Uterus (tissue), 4 donors: ENCODE measurements at places on chromosomes 16 and 17. TPM values are rescaled to one million over a fixed set of nuclear protein-coding genes. Genes with fewer than 3 reads are reported as not detected.

GNGT2 gene
- total RNA-seq: not detected

CDRT4 gene
- total RNA-seq: 0.29 TPM

CCL7 gene
- total RNA-seq: not detected

PPY gene
- not detected for total RNA-seq

HSPB9 gene
- total RNA-seq: not detected

FBXL16 gene
- 0.37 TPM for total RNA-seq

CDK12 gene
- total RNA-seq: 17.9 TPM

ATP2A3 gene
- 23.5 TPM for total RNA-seq

GRCh38 chr16:1510941-1511351 lies 17.8 kb downstream of the TELO2 start:
- H3K4me1 ChIP-seq: no peaks in the 10 kb centered on the region
- DNase-seq: no peak
- no peak overlapping the region for H3K4me3 ChIP-seq
- H3K27ac ChIP-seq: no peak overlapping the region
- H3K27me3 ChIP-seq: no peaks in the 10 kb centered on the region
- H3K36me3 ChIP-seq: no peaks in the 10 kb centered on the region

- no peak overlapping the region for H3K4me3 ChIP-seq
- no peaks in the 10 kb centered on the region for H3K4me1 ChIP-seq
- no peaks in the 10 kb centered on the region for H3K27me3 ChIP-seq
- no peak overlapping the region for H3K27ac ChIP-seq
- H3K36me3 ChIP-seq: no peaks in the 10 kb centered on the region
These were observed 74.2 kb downstream of the VPS53 start for GRCh38 chr17:640436-640835.

DNA sequence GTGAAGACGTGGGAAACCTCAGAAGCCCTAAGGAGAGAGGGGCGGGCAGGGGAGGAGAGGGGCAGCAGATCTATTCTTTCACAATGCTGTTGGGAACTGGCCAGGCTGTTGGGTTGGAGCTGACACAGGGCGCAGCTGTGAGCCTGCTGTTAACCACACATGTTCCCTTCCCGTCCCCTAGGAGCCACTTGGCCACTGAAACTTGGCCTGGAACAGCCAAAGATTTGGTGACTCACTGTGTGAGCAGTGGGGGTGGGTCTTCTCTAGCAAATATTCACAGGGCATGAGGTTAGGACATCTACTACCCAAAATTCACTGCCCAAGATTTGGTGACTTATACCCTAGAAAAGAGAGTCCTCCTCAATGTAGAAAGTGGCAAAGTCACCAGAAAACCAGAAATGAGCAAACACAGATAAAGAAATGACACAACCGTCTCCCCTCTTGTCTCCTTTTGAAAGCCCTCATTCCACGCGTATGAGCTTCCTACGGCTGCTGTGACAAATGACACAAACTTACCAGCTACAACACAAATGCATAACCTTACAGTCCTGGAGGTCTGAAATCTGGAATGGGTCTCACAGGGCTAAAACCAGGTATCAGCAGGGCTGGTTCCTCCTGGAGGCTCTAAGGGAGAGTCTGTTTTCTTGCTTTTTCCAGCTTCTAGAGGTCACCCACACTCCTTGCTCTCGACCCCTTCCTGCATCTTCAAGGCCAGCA lies 6.3 kb downstream of the TBC1D16 start:
- H3K4me3 ChIP-seq: no peak overlapping the region
- peak overlapping the region; percentile 60 for H3K27ac ChIP-seq
- no peaks in the 10 kb centered on the region for H3K36me3 ChIP-seq
- peak; percentile 90 for DNase-seq
- H3K27me3 ChIP-seq: no peaks in the 10 kb centered on the region
- peaks cover 12% of the 10 kb centered on the region for H3K4me1 ChIP-seq

GRCh38 chr16:70553645-70554044 lies 30.0 kb downstream of the SF3B3 start:
- no peaks in the 10 kb centered on the region for H3K36me3 ChIP-seq
- no peak for DNase-seq
- no peak overlapping the region for H3K4me3 ChIP-seq
- no peaks in the 10 kb centered on the region for H3K27me3 ChIP-seq
- H3K27ac ChIP-seq: no peak overlapping the region

DNA sequence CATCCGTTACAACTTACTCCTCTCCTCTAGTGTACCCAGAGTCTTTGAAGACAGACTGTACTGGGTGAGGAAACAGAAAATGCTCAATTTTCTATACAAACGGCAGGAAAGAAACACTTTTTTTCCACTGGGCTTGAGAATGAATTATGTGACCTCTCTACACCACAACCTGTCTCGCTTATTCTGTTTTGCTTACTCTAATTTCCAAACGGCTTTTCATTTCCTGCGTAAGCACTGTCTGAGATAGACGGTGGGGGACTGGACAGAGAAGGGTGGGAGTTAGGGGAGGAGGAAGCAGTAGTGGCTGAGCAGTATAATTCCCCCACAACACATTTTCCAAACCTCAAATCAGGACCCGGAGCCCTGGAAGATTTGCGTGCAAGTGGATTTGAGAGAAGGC lies 191.4 kb upstream of the SDK2 start:
- no peaks in the 10 kb centered on the region for H3K4me1 ChIP-seq
- H3K4me3 ChIP-seq: no peak overlapping the region
- H3K27ac ChIP-seq: no peak overlapping the region
- DNase-seq: no peak

GRCh38 chr16:85606904-85607303 lies 6.2 kb upstream of the GSE1 start:
- H3K27ac ChIP-seq: no peak overlapping the region
- H3K27me3 ChIP-seq: no peaks in the 10 kb centered on the region
- H3K4me1 ChIP-seq: no peaks in the 10 kb centered on the region
- DNase-seq: no peak

- peaks cover 25% of the 10 kb centered on the region for H3K4me1 ChIP-seq
- H3K27me3 ChIP-seq: no peaks in the 10 kb centered on the region
- H3K4me3 ChIP-seq: no peak overlapping the region
These were observed 10.7 kb upstream of the SNTB2 start for GRCh38 chr16:69176033-69176800.

DNA sequence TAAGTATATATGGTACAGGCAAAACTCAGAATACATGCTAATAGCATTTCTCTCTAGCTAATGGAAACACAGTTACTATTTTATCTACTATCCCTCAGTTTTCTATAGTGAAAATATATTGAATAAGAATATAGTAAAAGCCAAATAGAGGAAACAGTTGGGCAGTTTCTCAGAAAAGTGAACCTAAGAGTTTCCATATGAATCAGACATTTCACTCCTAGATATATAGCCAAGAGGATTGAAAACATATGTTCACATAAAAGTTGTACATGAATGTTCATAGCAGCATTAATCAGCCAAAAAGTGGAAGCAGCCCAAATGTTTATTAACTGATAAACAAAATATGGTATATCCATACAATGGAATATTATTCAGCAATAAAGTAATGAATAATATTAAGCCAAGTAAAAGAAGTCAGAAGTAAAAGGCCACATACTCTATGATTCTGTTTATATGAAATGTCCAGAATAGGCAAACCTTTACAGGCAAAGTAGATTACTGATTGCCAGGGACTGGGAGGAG lies 134.6 kb downstream of the CYB561 start:
- no peaks in the 10 kb centered on the region for H3K27me3 ChIP-seq
- no peak overlapping the region for H3K27ac ChIP-seq
- H3K36me3 ChIP-seq: no peaks in the 10 kb centered on the region
- no peaks in the 10 kb centered on the region for H3K4me1 ChIP-seq
- no peak overlapping the region for H3K4me3 ChIP-seq
- no peak for DNase-seq

DNA sequence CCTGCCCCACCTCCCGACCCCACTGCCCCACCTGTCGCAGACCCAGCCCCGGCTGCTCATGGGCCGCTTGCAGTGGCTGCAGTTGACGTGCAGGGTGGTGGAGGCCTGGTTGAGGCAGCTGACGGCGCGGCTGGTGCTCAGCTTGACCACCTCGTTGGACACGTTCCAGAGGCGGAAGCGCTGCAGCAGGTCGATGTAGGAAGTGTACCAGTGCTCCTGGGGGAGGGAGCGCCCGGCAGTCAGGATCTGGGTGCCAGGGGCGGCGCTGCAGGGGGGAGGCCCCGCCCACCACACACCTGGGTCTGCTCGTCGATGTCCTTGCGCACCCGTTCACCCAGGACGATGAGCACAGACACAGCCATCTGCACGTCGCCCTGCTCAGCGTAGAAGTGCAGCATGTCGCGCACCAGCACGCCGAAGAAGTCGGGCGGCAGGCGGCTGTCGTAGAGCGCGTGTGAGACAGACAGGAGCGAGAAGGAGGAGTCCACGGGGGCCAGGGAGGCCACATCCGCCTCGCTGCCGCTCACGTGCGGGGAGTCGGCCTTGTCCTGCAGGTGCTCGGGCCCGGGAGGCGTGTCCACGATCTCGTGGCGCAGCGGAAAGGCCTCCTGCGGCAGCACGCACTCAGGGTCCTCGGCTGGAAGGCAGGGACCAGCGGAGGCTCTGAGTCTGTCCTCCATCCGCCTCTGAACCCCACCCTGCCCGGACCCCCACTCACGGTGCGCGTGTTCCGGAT lies 995 bp upstream of the JMJD8 start:
- DNase-seq: no peak
- no peaks in the 10 kb centered on the region for H3K27me3 ChIP-seq
- no peaks in the 10 kb centered on the region for H3K36me3 ChIP-seq
- peak overlapping the region; percentile 48 for H3K4me3 ChIP-seq
- no peak overlapping the region for H3K27ac ChIP-seq

DNA sequence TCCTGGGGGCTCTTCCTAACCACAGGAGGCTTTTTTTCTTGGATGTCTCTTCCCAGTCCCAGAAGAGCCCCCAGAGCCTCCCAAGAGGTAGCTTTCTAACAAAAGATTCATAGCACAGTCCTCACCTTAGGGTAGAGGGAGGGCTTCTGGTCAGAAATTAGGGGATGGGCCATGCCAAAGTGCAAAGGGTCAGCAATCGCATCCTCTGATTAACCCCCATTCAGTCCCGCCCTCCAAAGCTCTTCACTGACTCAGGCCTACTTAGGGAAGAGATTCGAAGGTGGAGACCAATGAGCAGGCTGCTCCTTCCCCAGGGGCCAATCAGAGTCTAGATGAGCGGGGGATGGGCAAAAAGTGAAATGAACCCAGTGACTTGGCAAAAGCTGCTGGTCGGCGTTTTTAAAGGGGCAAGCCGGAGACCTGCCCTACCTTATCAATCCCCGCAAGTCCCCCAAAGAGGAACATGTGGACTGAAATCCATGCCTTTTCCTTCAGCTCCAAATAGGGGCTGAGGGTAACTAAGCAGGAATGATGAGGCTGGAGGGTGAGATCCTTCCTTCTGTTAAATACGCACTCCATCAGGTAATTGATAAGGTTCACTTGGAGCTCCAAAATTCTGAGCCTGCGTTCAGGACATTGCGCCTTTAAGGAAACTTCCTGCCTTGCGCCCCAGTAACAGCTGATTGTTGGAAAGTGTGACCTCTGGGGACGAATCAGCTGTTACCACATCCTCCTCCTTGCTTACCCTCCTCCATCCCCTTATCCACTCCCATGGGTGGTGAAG lies 6.9 kb upstream of the TLCD2 start:
- H3K4me3 ChIP-seq: peak overlapping the region; percentile 52
- no peaks in the 10 kb centered on the region for H3K4me1 ChIP-seq
- peak; percentile 97 for DNase-seq
- no peaks in the 10 kb centered on the region for H3K36me3 ChIP-seq

- no peaks in the 10 kb centered on the region for H3K4me1 ChIP-seq
- H3K27me3 ChIP-seq: no peaks in the 10 kb centered on the region
- no peak overlapping the region for H3K27ac ChIP-seq
- DNase-seq: no peak
- no peak overlapping the region for H3K4me3 ChIP-seq
- H3K36me3 ChIP-seq: no peaks in the 10 kb centered on the region
These were observed 250.5 kb upstream of the TNRC6C start for GRCh38 chr17:77708049-77708448.

GRCh38 chr17:527247-527646 lies 174.6 kb upstream of the RPH3AL start:
- DNase-seq: no peak
- H3K4me1 ChIP-seq: no peaks in the 10 kb centered on the region
- H3K27me3 ChIP-seq: no peaks in the 10 kb centered on the region
- no peak overlapping the region for H3K27ac ChIP-seq
- H3K36me3 ChIP-seq: no peaks in the 10 kb centered on the region
- H3K4me3 ChIP-seq: no peak overlapping the region

DNA sequence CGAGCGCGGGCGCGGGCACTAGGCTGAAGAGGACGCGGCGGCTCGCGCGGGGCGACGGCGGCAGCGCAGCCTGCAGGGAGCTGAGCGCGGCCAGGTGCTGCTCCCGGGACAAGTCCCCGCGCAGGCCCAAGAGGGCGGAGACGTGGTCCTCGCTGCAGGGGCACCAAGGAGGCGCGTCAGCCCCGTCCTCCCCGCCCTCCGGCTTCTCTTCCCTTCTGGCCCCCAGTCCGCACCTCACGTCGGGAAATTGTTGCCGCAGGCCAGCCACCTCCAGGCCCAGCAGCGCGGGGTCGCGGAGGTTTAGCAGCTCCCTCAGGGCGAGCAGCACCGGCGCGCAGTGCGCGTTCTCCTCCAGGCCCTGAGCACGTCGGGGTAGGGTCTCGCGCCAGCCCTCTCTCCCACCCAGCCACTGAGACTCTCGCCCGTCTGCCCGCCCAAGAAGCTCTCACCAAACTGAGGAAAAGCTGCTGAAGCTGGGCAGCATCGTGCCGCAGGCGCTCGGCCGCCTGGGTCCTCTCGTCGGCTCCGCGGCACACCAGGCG lies 761 bp upstream of the MATCAP1 start:
- H3K27ac ChIP-seq: peak overlapping the region; percentile 98
- no peak for DNase-seq
- no peaks in the 10 kb centered on the region for H3K27me3 ChIP-seq

DNA sequence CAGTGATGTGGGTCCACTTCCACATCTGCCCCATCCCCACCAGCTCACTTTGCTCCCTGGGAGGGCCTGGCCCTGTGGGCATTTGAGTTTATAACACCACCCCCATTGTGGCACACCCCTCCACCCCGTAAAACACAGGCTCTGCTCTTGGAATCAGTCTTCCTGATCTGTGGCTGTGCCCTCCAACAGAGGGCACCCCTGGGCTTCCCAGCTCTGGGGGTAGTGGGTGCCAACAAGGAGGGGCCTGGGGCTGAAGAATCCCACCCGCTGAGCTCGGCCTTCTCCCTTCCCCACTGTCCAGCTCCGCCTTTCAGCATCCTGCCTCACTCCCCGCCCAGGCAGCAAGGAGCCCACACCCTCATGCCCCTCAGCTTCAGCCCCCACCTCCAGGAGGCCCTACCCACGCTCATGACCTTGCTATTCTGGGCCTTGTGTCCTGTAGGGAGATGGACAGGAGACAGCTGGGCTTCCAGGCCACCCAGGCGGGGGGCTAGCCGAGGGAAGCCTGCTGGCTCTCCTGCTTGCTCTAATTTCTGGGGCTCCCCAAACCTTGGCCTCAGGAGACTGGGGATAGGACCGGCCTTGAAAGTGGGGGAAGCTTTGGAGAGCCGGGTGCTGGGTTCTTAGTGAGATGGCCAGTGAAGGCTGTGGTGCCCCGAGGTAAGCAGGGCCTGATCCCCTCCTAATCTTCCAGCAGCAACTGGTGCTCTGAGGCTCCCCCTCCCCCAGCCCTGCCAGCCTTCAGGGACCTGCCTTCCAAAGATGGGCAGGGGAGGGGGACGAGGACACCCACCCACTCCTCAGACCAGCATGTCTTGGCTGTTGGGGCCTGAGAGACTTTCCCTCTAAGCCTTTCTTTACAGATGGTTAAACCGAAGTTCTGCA lies 2.9 kb upstream of the ATP2A1 start:
- H3K4me3 ChIP-seq: no peak overlapping the region
- H3K36me3 ChIP-seq: no peaks in the 10 kb centered on the region
- DNase-seq: no peak
- H3K4me1 ChIP-seq: no peaks in the 10 kb centered on the region
- H3K27me3 ChIP-seq: no peaks in the 10 kb centered on the region
